ENCODE measurements at places on chromosomes 16 and 17. TPM values are rescaled to one million over a fixed set of nuclear protein-coding genes. Genes with fewer than 3 reads are reported as not detected.

- DNase-seq, result no peak
Measured at GRCh38 chr16:66668777-66669444, 27.6 kb downstream of the CMTM4 start.

GRCh38 chr17:10738521-10739258 is 8.9 kb upstream of the TMEM220 start:
- no peak for DNase-seq

GRCh38 chr17:78853926-78854394 is 13.3 kb upstream of the USP36 start:
- no peak for DNase-seq

DNA sequence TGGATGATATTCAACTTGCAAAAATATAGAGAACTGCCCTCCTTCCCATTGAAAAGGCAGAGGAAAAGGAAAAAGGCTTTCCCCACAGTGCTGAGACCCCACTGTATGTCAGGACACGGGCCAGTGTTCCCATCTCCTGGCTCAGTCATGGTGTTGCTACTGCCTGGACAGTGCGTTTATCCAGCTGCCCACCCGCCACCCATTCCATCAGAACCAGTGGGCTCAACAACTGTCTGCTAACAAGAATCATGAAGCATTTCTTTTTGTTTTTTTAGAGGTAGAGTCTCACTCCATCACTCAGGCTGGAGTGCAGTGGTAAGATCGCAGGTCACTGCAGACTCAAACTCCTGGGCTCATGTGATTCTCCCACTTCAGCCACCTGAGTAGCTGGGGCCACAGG is 11.3 kb downstream of the FBXO31 start:
- DNase-seq, result no peak

GRCh38 chr17:18917506-18918032 is 34.4 kb upstream of the SLC5A10 start:
- DNase-seq, result no peak

The SLC47A2 gene
- polyA plus RNA-seq, result 4.8 TPM

GRCh38 chr17:42928714-42929496 is 28.3 kb downstream of the G6PC1 start:
- no peak for DNase-seq

- no peak for DNase-seq
Measured at GRCh38 chr16:71311553-71312158, 22.5 kb upstream of the CMTR2 start.

The FOXN1 gene
- 0.85 TPM for polyA plus RNA-seq

DNA sequence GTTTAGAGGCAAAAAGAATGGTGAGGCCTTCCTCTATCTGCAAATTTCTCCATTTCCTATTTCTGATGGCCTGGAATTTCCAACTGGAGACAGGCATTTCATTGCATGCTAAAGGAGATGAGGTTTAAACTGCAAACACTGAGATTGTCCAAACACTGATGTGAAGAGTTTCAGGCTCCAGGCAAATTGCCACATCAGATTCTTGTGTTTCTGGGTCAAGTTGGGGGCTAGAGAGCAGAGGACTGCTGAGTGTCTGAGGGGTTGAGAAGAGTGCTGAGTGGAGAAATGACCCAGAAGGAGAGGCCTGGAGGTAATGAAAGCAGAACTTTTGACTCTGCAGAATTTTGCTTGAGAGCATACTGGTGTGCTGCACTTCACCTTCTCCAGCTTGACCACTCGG is 216.7 kb upstream of the MPHOSPH6 start:
- no peak for DNase-seq

The B3GNT9 gene
- polyA plus RNA-seq, result 10.5 TPM

GRCh38 chr16:3187798-3188674 is at the start of gene OR1F1:
OR1F1 (plus strand) TSS chr16:3188204.
- no peak for DNase-seq

Measured in left renal pelvis (tissue), 4 donors.